H4 (cell line): ENCODE measurements at places on chromosomes 5 and 9. TPM values are rescaled to one million over a fixed set of nuclear protein-coding genes. Genes with fewer than 3 reads are reported as not detected.

OCLN gene
- 2.9 and 5.2 TPM in 2 replicates for total RNA-seq

DMRTA1 gene
- 0.54 and 1.4 TPM in 2 replicates for total RNA-seq

CNTNAP3 gene
- 12.8 and 18.6 TPM in 2 replicates for total RNA-seq

DNA sequence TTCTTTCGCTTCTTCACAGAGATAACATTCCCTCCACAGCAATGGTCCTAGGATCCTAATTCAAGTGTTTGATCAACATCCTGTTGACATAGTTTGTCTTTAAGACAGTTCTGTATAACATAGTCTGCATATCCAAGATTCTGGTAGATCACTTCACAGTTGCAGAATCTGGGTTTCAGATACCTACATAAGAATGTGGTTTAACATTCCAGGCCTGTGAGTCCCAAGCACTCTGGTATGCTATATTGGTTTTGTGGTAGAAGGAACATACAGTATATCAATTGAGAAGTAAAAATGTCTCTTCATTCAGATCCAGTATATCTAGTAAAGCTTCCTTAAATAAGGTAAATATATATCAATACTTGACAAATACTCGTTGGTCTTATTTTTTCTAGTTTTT, 914.2 kb upstream of the CDH6 start:
- peak; percentile 68 for DNase-seq

DNA sequence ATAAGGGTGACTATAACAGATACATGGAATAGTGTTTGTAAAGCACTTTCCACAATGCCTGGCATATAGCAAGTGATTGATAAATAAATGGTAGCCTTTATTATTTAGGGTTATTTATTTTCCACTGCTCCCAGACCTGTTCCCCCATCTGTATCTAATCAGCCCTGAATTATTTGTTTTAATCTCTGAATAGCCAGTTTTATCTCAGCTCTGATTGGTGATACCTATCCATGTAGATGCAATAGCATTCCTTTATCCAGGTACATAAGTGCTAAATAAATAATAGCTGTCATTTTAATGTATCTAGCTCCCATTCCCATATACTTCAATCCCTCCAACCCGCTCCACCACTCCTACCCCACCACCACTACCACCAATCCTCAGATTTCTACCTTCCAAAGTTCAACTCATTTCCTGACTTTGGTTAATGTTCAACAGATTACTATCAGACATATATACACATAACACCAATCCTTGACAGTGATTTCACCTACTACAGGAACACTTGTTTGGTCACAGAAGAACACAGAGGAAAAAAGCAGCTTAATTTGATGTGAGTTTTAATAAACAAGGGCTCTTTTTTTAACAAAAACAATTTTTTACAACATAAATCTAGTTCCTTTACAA, 14.0 kb downstream of the PRKAA1 start:
- no peak for DNase-seq

DNA sequence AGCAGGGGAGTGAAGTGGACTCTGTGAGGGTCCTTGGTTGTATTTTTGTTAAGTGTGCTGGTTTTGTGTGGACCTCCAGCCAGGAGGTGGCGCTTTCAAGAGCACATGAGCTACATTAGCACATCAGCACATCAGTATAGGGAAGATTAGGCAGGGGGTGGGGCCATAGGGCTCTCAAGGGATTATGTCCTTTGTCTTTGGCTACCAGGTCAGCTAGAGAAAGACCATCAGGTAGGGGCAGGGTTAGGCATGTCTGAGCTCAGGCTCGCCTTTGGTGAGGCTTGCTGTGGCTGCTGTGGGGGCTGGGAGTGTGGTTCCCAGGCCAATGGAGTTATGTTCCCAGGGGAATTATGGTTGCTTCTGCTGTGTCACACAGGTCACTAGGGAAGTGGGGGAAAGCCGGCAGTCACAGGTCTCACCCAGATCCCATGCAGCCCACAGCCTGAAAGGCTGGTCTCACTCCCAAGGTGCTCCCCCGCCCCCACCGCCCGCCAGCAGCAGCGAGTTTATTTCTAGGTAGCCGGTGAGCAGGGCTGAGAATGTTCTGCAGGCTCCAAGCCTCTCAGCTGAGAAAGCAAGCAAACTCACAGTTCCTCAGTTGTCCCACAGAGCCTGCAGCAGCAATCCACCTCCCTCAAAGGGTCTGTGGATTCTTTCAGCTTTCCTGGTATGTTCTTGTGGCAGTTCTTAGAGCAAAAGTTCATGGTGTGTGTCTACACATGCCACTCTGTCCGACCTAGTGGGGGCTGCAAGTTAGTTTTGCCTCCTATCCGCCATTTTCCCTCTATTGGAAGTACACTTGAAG, 13.7 kb downstream of the OR1J1 start:
- DNase-seq: peak; percentile 73

CDH12 gene
- total RNA-seq: 49.2 and 71.9 TPM in 2 replicates

DNA sequence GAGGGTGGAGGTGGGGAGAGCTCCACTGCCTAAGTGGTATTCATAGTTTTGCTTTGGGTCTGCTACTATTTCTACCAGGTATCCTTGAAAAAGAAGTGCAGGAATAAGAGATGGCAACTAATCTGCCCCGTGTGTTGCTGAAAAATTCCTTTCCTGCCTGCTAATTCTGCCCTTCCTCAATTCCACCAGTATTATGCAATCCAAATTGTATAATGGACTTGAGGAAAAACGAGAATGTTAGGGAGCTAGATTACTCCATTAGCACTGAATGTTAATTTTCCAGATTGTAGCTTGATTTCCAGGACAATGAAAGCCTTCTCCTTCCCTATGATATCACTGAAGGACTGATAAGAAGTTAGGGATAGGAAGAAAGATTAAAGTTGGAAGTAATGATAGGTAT, 16.9 kb downstream of the ADAM19 start:
- DNase-seq: no peak

DNA sequence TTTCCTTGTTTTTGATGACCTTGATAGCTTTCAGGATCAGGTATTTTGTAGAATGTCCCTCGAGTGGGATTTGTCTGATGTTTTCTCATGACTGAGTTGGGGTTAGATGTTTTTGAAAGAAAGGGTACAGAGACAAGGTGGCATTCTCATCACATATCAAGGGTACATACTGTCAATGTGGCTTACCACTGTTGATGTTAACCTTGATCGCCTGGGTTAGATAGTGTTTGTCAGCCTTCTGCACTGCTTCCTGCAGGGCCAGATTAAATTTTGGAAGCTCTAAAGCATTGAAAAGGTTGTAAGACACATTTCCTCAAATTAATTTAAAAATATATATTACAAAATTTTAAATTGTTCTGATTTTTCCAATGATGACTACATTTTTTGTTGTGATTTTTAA, 287.4 kb upstream of the ACTBL2 start:
- DNase-seq: no peak

GRCh38 chr9:96868709-96869108, 14.4 kb upstream of the ZNF782 start:
- no peak for DNase-seq

GRCh38 chr9:114016629-114017423, 61.3 kb downstream of the AMBP start:
- no peak for DNase-seq

LCN12 gene
- not detected in 2 replicates for total RNA-seq

DNA sequence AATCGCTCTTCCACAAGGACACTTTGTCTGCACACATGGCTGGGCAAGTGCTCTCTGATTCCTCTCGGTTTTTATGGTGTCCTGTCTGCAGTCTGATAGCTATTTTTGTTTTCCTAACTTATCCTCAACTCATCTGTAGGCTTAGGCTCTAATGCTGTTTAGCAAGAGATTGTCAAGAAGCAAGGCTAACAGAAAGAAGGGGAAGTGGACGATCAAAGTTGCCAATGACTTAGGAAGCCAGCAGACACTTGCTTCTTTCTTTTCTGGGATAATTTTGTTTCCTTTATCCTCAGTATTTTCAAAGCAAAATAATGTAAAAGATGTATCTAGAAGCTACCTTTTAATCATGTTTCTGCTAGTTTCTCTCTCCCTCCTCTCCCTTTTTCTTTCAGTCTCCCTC, 130.7 kb downstream of the PRKACG start:
- DNase-seq: no peak

DNA sequence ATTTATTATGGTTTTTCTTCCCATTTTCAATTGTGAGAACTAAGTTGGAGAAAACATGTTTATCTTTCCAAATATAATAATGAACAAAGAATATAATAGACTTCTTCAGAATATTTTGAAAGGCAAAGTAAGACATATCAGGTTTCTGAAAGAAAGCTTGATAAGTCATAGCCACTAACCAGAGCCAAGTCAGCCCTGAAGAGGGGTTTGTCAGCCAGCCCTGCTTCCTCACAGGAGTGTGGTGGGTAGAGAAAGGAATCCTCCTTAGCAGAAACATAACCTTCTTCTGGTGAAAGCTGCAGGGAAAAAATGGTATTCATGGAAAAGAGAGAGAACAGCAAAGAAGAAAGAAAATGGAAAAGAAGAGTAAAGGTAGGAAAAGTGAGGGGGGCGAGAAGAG, 93.4 kb downstream of the MPDZ start:
- DNase-seq: no peak

TMC1 gene
- not detected in 2 replicates for total RNA-seq

SLC36A2 gene
- total RNA-seq: 0.14 TPM in 1 of 2 replicates, not detected in the other

- DNase-seq: no peak
Observed at GRCh38 chr5:89722538-89722937, 687.0 kb downstream of the CETN3 start.

MSANTD3 gene
- total RNA-seq: 81.8 and 82.7 TPM in 2 replicates

DNA sequence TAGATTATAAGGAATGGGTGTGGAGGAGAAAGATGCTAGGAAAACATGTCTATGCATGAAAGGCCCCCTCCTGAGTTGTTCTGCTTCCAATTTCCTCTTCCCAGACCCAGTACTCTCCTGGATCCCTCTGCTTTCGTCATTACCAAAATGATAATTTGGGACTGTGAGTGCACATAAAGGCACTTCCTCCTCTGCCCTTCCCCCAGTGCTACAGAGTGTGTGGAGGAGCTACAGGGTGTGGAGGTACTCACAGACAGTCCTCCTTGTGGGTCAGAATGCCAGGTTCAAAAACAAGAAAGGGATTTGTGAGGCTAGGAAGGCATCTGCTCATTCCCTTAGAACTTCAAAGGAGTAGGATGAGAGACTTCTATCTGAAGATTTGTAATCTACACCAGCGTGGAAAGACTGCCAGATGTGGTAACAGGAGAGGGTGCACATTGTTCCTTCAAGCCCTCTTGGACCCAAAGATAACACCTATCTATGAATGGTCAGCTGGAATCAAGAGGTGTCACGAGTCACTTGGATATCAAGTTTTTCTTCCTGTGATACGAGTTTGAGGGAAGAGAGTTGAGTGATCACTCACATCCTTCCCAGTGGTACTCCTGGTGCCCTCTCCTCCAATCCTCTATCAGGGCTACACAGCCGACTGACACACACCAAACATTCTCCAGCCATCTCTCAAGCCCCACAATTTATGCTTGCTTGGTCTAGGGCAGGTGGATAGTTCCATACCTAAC, 201.1 kb downstream of the EPB41L4A start:
- no peak for DNase-seq

DNA sequence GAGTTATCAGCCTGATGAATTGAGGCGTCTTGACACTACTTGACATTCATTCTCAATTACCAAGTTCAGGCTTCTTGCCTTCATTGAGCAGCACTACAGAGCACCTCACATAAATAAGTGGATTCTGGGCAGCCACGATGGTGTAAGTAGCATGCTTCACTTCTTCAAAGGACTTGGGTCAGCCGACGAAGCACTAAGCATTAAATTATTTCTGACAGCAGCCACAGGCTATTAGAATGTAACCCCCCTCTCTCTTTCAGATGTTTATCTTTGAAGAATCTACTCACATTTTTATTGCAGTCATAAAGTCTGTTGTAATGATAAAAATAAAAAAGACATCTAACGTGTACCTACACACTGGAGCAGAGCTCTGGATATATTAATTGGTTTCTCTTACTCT, 45.9 kb upstream of the VPS13A start:
- DNase-seq: no peak

DNA sequence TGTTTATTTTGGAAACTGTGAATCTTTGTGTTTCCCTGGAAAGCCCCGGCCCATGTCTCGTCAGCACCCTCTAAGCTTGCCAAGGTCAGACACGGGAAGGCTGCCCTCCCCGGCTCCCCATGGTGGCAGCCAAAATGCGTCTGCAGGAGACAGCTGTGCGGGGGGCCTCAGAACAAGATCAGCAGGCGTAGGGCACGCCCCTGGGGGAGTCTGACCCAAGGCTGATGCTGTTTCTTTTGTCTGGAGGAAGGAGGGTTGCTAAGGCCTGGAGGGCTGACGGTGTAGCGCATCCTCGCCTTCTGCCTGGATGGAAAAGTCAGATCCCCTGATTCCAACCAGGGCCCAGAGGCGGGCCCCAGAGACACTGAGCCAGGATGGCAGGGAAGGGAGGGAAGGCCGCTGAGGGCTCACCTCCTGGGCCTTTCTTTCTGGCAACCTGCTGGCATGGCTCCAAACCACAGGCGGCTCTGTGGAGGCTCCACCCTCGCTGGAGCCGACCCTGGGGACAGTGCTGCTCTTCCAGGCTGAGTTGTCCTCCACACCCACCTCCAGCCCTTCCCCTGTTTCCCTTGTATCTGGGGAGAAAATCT, 57.2 kb downstream of the OLFM1 start:
- DNase-seq: peak; percentile 35

PCDHB10 gene
- 2.9 and 4.5 TPM in 2 replicates for total RNA-seq

DNA sequence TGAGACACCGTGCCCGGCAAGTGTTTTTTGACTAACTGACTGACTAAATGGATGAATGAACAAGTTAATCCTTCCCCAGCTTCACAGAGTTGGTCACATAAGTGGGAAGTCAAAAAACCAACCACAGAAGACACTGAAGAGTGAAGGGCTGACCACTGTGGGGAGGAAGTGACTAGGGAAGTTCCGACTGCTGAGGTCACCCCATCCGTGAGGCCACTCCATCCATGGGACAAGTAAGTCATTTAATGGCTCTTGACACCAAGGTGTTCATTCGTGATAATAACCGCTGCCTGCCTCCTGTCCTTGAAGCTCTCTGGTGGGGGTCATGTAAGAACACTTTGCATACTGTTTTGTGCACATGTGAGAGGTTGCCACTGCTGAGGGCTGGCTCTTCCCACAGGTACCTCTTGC, 22.2 kb upstream of the CXCL14 start:
- DNase-seq: no peak

- no peak for DNase-seq
Observed at GRCh38 chr5:172004824-172005237, 1.6 kb downstream of the FBXW11 start.
